ENCODE measurements at places on chromosomes 5 and 9.

GRCh38 chr9:23934291-23934906 lies 108.4 kb upstream of the ELAVL2 start:
- no peak for DNase-seq

- DNase-seq, result no peak
Measured at GRCh38 chr9:22921742-22922141, 475.1 kb downstream of the DMRTA1 start.

GRCh38 chr5:175895215-175895614 lies 23.8 kb downstream of the CPLX2 start:
- no peak for DNase-seq

DNA sequence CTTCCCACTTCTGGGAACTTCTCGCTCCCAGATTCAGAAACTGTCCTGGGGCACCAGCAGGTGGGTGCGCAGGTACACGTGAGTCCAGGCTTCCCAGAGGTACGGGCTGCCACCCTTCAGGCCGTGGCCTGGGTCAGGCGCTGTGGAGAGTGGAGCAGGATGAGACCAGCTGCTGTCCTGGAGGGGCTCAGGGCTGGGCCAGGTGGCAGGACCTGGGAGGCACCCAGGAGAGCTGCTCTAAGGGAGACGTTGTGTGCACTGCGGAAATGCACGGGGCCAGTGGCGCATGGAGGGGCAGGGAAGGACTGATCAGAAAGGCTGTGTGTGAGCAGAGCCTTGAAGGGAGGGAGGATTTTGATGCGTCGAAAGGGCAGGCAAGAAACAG lies 135.1 kb upstream of the PHYKPL start:
- no peak for DNase-seq

GRCh38 chr5:36089989-36090388 lies 23.3 kb upstream of the UGT3A2 start:
- peak; percentile 41 for DNase-seq

DNA sequence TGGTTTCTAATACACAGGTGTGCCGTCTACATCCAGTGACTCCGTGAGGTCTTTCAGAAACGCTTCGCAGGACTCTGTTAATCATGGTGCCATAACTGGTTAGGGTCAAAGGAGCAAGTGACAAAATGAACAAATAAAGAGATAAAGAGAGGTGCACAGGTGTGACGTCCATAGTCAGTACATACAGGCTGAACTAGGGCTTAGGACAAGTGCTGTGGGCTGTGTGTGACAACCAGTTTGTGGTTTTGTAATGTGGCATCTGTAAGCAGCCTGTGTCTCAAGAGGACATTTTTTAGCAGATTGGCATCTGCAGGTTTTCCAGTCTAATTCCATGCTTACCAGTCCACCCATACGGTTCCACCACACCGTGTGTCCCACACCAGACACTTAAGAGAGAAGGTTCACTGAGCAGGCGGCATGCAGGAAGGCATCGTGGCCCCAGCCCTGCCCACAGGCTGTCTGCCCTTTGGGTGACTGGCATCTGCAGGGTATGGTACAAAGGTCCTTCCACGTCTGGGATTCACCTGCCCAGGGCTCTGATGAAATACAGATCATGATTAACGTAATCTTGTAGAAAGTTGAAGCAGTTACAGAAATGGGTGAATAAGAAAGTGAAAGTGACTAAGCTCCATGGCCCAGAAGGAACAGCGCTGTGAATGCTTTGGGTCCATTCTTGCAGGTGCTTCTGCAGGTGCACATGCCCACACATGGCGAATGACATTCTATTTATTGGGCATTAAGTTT lies 26.9 kb downstream of the SRD5A1 start:
- no peak for DNase-seq

DNA sequence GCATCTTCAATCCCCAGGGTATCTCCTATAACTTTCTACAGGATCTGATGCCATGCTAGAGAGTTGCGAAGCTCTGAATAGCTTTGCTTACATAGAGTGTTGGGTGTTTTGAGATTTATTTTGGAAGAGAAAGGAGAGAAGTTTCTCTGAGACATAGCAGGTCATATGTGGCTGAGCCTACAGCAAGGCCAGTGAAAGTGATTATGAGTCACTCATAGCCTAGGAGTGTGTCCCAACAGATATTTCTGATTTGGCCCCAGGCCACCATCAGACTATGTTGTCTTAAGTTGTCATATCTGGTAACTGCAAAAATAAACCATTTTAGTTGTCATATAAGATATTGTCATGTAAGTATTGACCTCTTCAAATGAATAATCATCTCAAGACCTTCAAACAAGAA lies 132.0 kb upstream of the RAI14 start:
- no peak for DNase-seq

DNA sequence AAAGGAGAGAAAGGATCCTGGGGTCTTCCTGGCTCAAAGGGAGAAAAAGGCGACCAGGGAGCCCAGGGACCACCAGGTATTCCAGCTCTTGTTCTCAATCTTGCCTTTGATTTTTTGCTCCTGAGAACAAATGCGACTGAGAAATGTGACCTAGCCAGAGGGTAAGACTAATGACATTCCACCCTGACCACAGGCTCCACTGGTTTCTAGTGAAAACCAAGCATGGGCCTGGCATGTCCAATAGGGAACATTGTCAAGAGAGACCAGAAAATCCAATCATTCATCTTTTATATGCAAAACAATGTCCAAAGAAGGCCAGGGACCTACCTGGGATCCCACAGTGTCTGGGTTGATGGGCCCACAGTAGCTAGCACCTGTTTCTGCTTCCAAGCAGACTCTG lies 50.3 kb upstream of the TGFBR1 start:
- DNase-seq, result no peak

- no peak for DNase-seq
Measured at GRCh38 chr5:178162481-178162880, 8.8 kb upstream of the NHP2 start.

DNA sequence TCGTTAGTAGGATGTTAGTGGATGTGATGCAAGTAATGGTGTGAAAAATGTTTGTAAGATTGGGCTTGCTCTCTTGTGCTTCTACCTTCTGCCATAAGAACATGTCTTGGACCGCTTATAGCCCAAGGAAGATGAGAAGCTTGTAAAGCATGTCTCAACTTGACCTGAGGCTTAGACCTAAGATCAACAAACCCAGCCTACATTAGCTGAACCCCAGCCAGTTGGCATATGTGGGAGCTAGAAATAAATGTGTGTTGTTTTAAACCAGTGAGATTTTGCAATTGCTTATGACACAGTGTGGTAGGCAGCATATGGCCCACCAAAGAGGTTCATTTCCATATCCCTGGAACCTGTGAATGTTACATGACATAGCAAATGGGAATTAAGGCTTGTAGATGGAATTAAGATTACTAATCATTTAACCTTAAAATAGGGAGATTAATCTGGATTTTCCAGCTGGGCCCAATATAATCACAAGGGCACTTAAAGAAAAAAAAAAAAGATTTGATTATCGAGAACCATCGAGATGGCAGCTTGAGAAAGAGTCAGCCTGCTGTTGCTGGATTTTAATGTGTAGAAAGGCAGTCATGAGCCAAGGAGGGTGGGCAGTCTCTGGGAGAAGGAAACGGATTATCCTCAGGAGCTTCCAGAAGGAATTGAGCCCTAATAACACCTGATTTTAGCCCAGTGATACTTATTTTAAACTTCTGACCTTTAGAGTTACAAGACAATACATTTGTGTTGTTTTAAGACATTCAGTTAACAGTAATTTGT lies 27.3 kb upstream of the EDIL3 start:
- DNase-seq, result no peak

DNA sequence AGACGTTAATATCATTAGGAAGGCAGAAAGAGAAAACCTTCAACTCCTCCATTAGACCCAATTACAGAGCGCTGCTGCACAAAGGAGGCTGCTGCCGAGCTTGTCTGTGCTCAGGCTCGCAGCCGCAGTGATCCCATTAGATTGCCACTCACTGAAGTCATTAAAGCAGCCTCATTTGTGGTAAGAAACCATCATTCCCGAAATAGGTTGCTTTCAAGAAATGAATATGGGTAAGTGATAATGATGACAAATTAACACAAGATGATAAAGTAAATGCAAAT lies 137.2 kb downstream of the CAVIN4 start:
- DNase-seq, result no peak

DNA sequence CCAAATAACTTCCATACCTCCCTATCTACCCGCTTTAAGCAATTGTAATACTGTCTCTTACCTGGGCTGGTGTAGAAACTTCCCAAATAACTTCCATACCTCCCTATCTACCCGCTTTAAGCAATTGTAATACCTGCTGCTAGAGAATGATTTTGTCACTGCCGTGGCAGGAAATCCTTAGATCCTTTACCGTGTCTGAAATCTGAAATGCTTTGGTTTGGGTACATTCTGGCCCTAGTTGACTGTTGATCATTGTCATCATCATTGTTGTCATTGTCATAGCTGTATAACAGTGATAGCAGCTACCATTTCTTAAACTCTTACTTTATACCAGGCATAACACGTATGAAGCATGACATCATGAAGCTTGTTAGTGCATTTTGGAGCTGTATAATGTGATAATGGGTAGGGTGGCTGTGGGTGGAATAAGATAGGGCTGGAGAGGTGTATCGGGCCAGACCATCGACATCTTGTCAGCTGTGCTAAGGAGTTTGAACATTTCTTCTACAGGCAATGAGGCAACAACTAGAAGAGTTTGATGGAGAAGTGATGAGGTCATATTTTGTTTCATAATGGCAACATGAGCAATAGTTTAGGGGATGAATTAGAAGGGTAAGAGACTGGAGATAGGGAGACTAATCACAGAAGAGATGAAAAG lies 15.7 kb downstream of the PIP5K1B start:
- no peak for DNase-seq

DNA sequence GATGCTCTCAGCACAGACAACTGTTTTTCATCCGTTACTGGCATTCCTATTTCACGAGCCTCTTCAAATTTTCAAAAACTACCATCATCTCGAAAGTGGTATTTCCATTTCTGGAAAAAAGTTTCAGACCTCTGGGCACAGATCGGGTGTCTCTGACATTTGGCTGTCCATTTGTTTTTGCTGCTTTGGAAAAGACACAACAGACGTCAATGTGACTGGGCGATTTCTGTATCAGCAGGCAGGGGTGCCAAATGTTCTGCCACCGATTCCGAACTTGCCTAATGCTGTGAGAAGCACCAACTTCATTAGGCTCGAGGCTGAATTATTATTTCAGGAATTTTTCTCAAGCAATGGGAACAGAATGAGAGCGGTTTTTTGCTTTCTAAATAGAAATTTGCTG lies 105.6 kb downstream of the ARSB start:
- DNase-seq, result no peak

GRCh38 chr5:103111468-103111867 lies 8.5 kb downstream of the GIN1 start:
- DNase-seq, result peak; percentile 78

DNA sequence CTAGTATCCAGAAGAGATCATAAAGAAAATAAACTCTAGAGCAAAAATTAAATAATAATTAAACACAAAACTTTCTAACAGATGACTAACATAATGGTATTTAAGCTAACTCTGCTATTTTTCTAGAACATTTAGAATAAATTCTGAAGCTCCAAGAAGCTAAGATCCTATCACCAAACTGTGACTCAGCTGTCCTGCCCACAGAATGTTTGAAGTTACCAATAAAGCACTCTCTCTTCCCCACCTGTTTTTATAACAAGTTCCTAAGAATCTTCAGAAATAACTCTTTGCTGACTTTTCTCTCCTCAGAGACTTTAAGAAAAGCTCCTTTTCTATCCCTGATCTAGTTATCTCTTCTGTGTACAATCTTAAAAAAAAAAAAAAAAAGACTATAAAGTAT lies 6.0 kb upstream of the EFNA5 start:
- no peak for DNase-seq

- DNase-seq, result no peak
Measured at GRCh38 chr9:93859431-93860215, 95.5 kb downstream of the BARX1 start.

DNA sequence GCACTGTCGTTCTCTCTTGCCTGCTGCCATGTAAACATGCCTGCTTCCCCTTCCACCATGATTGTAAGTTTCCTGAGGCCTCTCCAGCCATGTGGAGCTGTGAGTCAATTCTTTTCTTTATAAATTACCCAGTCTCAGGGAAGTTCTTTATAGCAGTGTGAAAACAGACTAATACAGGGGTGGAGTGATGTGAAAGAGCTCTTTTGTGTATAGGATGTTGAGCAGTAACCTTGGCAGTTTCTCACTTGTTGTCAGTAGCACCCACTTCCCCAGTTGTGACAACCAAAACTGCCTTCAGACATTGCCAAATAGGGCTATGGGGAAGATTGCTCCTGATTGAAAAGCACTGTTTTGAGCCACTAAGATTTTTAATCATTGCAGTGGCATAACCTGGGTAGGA lies 552.2 kb upstream of the ZNF462 start:
- peak; percentile 8 for DNase-seq

DNA sequence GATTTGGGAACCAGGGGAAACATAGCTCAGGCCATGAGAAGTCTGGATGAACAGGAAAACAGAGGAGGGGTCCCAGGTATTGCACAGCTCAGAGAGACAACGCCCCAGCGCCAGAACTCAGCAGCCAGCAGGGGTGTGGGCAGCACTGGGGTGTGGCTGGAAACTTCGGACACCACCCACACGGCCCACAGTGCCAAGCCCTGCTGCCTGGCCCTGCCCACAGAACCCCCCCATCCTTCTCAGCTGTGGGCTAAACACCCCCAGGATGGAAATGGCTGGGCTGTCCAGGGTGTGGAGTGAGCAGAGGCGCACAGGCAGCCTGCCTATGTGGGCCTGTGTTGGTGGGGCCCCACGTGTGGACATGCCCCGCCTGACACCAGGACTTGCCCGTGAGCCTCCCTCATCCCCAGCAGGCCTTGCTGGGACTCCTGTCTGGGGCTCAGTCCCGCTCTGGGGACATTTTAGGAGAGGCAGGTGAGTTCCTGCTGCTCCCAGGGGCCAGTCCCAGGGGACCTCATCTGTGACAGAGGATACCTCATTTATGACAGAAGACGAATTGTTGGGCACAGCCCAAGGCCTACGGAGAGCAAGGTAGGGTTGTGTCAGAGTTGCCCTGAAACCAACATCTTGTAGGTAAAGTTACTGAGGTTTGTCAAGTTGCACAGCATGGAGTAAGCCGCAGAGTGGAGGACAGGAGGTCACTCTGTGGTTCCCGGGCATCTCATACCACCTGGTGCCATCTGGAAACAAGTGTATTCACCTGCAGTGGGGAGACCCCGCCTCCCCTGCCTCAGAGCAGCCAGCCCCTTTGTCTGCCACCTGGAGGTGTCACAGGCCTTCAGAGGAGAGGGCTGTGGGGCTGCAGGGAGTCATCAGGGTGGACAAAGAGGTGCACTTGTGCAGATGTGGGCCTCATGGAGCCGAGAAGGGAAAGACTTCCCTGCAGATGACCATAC lies 183.2 kb downstream of the AUH start:
- DNase-seq, result no peak

DNA sequence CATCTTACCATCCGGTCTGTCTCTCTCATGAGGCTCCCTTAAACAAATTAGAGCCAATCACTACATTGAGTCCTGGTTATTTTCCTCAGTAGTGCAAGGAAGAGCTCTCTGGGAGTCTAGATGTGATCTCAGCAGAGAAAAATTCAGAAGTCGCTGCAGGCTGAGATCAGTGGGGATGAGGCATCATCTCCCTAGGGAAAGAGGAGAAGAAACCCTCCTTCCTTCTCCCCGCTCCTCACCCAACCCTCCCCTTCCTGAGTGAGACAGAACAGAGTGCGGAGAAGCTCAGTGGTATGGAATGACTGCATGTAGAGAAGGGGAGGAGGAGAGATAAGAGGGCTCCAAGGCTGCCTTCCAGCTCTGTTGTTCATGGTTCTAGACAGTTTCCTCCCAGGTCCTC lies 80.5 kb downstream of the PAPPA start:
- DNase-seq, result no peak

GRCh38 chr5:152622628-152623027 lies 217.5 kb upstream of the NMUR2 start:
- DNase-seq, result no peak

GRCh38 chr5:34817558-34818351 lies 21.2 kb upstream of the TTC23L start:
- no peak for DNase-seq
